ENCODE measurements at places on chromosomes 3 and 15.

GRCh38 chr3:119243712-119244111 is 3.0 kb upstream of the B4GALT4 start:
- DNase-seq, result no peak

- no peak for DNase-seq
Observed at GRCh38 chr3:186080849-186081438, 27.9 kb downstream of the ETV5 start.

- DNase-seq, result no peak
Observed at GRCh38 chr3:62587169-62587568, 213.8 kb upstream of the FEZF2 start.

DNA sequence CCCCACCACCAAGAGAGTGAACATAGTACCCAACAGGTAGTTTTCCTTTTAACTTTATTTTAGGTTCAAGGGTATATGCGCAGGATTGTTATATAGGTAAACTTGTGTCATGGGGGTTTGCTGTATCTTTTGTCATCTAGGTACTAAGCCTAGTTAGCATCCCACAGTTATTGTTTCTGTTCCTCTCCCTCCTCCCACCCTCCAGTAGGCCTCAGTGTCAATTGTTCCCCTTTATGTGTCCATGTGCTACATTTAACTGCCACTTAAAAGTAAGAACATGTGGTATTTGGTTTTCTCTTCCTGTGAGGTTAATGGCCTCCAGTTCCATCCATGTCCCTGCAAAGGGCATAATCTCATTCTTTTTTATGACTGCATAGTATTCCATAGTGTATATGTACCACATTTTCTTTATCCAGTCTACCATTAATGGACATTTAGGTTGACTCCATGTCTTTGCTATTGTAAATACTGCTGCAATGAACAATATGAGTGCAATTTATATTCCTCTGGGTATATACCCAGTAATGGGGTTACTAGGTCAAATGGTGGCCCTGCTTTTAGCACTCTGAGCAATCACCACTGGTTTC is 66.2 kb downstream of the ST3GAL6 start:
- no peak for DNase-seq

DNA sequence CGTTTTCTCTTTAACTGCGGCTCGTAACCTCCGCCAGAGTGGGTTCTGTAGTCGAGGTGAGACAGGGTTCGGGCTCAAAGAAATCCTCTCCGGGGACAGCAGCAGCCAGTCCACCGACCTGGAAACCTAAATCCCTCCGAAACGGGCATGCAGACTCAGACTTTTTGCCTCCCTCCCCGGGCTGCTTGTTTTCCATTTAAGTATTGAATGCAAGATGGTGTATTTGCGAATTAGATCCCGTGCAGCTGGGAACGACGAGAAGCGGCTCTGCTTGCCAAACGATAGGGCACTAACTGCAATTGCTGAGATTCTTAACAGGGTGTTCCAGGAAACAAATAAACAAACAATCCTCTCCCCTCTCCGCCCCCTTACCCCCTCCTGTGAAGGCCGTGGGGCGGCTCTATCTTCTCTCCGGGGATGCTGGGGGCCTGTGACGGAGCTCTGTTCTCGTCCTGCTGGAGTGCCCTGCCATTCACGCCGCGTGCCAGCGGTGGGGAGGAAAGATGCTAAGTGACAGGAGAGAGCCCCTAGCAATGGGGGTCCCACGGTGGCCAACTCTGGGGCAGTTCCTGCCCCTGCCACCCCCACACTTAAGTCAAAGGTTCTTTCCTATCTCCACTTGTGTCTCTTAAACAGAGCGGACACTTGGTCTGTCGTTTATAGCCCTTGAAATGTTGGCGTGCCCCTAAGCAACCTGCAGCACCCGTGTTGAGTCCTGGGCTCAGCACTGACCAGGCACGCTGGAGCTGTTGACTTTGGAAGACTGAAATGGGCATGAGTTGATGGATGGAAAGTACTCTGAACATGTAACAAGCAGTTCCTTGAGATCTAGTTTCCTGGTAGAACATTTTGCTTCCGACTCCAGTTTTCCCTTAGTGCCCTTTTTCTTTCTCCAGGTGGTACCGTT is 1.3 kb upstream of the ETV5 start:
- no peak for DNase-seq

GRCh38 chr3:45666757-45667431 is 22.3 kb upstream of the SACM1L start:
- no peak for DNase-seq

GRCh38 chr3:72297481-72297880 is 512.5 kb upstream of the PROK2 start:
- DNase-seq, result no peak

GRCh38 chr15:69934607-69935006 is 163.1 kb downstream of the TLE3 start:
- DNase-seq, result no peak

- DNase-seq, result no peak
Observed at GRCh38 chr3:127690106-127690505, 17.4 kb downstream of the ABTB1 start.

DNA sequence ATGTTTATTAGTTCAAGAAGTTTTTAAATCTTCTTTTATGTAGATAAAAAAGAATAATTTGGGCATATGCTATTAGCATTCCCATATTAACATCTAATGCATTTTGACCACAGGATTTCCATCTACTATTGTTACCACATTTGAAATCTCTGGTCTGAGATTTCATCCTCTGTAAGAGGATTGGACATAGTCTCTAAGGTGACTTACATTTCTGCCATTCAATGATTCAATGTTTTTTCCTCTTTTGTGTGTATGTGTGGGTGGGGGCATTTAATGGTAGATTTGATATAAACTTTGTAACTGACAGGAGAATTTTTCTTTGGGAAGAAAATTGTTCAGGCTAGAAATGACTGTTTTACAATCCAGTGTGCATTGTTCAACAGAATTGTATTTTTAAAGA is 307.3 kb upstream of the RBMS3 start:
- DNase-seq, result no peak

GRCh38 chr15:63982381-63982854 is 63.9 kb downstream of the DAPK2 start:
- DNase-seq, result no peak

- no peak for DNase-seq
Observed at GRCh38 chr3:122430371-122430770, 14.5 kb upstream of the WDR5B start.

DNA sequence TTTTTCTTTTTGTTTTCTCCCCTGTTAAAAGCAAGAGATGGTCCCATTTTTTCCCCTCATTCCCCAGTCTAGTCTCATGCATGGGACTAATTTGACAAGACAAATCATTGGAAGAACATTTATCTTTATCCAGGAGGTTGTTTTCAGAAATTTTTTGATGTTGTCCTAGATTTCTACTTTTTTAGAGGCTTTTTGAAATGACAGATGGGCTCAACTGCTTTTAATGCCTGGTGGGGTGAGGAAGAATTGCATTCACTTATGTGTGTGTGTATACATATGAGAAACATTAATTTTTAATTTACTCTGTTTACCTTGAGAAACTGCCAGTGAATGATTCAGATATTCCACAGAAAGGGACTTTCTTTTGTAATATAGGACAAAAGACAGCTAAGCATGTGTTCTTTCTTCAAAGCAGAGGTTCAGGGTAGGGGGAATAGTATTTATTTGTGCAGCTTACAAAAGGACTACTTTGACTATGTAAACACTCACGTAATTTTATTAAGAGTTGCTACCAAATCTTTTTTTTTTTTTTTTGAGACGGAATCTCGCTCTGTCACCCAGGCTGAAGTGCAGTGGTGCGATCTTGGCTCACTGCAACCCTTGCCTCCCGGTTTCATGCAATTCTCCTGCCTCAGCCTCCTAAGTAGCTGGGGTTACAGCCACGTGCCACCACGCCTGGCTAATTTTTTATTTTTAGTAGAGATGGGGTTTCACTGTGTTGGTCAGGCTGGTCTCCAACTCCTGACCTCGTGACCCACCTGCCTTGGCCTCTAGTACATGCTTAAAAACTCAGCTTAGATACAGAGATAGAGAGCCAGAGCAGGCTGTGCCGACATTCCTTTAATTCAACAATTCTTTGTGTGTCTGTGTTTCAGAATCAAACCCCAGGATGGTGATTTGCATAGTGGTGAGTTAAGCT is 130.1 kb upstream of the RARB start:
- DNase-seq, result no peak

DNA sequence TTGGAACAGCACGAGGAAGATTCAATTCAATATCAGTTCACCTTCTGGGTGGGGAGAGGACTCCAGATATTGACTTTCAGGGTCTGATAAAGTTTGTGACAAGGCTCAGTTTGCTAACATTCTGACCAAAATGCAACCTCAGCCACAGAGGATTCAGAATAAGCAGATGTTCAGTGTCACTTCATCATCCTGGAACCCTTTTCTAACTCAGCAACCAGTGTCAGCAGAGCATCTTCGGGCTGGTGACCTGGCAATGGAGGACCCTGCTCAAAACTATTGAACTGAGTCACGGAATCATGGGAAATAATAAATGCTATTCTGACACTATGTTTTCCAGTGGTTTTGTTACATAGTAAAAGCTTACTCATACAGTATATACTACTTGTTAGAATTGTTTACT is 433.4 kb upstream of the CFAP20DC start:
- DNase-seq, result no peak

GRCh38 chr3:61897848-61898247 is 336.5 kb downstream of the PTPRG start:
- no peak for DNase-seq

DNA sequence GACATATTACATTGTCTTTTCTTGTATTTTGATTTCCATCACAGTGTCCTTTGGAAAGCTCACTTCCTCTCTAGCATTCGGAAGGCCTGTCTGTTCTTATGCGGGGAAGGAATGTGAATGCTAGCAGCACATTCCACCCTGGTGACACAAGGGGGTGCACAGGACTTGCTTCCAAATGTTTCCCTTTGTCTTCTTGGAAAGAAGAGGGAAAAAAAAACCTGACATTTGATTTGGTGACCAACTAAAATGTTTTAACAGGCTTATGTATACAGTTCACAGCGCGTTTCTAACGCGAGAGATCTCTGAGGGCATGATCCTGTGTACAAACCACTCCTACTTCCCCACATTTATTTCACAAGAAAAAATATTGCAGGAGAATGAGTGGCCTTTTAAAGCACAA is 107.6 kb upstream of the FXR1 start:
- DNase-seq, result no peak

- no peak for DNase-seq
Observed at GRCh38 chr15:85558848-85559247, 178.4 kb downstream of the AKAP13 start.

- no peak for DNase-seq
Observed at GRCh38 chr15:39156166-39156565, 424.7 kb upstream of the THBS1 start.

- no peak for DNase-seq
Observed at GRCh38 chr3:167116120-167116922, 263.8 kb downstream of the ZBBX start.

DNA sequence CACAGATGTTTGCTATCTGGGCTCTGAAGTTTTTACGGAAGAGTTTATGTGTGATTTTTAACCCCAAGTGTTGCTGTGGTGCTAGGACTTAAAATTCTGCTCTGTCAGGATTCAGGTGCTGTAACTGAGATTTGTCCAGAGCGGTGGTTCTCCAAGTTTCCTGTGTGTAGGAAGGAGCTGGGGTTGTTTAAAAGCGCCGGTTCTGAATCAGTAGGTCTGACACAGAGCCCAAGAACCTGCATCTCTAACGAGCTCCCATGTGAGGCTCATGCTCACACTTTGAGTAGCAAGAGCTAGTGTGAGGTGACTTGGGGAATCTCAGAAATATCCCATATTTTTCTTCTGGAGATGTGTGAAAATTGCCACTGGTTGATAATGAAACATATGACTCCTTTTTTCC is 325.5 kb downstream of the SATB1 start:
- DNase-seq, result no peak

- no peak for DNase-seq
Observed at GRCh38 chr3:37221407-37221806, 47.0 kb upstream of the LRRFIP2 start.

DNA sequence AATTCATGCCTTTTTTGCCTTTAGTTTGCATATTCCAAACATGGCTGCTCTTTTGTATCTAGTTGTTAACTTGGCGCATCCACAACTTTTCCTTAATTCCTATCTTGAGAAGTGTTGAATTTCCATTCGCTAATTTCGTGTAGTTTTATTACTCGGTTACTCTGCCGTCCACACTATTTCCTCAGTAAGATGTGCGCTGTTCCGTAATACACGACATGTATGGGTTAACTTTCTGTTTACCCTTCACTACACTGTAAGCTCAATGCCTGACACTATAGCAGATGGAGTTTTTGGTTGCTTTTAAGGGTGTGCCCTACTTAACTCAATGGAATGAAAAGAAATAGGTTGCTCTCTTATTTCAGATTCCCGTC is 724 bp downstream of the RPSA start:
- DNase-seq, result no peak

GRCh38 chr3:104606812-104607211 is 759.9 kb upstream of the ALCAM start:
- no peak for DNase-seq

- DNase-seq, result no peak
Observed at GRCh38 chr3:17033516-17034168, 148.9 kb downstream of the PLCL2 start.

GRCh38 chr15:95557226-95558046 is 773.1 kb upstream of the NR2F2 start:
- no peak for DNase-seq

- no peak for DNase-seq
Observed at GRCh38 chr3:167372138-167372537, 8.0 kb downstream of the ZBBX start.

GRCh38 chr3:66638717-66639116 is 137.9 kb upstream of the LRIG1 start:
- no peak for DNase-seq

DNA sequence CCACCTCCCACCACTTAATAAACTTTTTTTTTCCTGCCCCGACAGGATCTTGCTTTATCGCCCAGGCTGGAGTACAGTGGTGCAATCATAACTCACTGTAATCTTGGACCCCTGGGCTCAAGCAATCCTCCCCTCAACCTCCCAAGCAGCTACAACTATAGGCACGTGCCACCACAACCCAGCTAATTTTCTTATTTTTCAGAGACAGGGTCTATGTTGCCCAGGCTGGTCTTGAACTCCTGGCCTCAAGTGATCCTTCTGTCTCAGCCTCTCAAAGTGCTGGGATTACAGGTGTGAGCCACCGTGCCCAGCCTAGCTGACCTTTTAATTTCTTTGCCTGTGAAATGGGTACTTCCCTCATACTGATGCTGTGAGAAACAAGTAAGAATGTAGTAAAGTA is 3.9 kb upstream of the C15orf40 start:
- no peak for DNase-seq

DNA sequence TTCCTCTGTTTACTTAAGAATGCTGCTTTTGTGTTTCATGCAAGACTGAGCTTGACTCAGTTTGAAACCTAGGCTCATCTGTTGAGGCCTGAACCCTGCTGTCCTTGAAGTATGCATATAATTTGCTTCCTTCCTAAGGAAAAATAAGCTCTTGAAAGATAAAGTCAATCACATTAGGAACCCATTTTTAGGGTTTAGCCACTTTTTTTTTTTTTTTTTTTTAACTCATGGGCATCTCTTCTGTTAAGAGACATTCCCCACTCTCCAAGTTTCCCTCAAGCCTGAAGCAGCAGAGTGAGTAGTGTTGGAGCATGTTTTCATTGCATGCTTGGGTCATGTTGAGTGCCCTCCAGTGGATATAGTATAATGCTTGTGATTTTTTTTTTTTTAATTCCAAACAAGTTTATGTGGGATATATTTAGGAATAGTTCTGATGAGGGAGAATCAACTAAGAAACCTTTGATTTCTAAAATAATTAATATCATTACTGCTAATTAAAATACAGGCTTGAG is 3.6 kb downstream of the CTNNB1 start:
- no peak for DNase-seq
